ENCODE measurements at places on chromosomes 1 and 21. TPM values are rescaled to one million over a fixed set of nuclear protein-coding genes. Genes with fewer than 3 reads are reported as not detected.

DNA sequence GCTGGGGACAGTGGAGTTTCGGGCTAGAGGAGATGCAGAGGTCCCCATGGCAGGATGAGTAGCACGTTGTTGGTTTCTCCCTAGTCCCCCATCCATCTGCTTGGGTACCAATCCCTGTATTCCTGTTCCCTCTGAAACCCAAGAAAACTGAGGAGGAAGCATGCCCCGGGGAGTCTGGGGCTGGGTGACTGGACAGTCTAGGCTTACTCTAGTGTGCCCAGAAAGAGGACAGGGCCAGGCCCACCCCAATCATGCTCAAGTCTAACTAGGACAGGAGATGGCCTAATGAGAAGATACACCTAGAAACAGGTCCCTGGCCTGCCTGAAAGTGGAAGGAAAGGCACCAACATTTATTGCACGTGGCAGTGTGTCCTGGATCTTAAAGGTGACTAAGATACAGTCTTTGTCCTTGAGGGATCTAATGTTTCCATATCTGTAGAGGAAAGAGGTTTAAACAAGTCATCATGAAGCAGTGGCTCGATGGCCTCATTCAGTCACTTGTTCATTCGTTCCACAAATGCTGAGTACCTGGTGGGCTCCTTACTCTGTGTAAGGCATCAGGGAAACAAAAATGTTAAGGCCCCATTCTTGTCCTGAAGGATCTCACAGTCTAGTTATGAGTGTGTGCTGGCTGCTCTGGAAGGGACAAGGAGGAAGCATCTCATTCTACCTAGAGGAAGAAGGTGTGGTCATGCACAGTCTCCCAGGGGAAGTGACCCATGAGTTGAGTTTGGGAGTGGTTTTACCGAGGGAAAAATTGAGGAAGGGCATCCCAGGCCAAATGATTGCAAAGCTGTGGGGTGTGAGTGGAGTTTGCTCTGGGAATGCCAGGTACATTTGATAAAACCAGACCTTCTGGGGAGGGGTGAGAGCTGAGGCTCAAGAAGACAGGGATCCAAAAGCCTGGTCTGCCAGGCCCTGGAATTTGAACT is 10.0 kb downstream of the CDK18 start:
- no peaks in the 10 kb centered on the region for H3K4me1 ChIP-seq
- no peaks in the 10 kb centered on the region for H3K27me3 ChIP-seq
- no peaks in the 10 kb centered on the region for H3K36me3 ChIP-seq
- H3K27ac ChIP-seq: no peak overlapping the region
- no peak for DNase-seq

GRCh38 chr1:153387785-153388184 is 3.1 kb downstream of the S100A8 start:
- no peak for DNase-seq
- H3K36me3 ChIP-seq: no peaks in the 10 kb centered on the region
- no peak overlapping the region for H3K4me3 ChIP-seq

- H3K27me3 ChIP-seq: no peaks in the 10 kb centered on the region
- H3K4me1 ChIP-seq: no peaks in the 10 kb centered on the region
- no peak overlapping the region for H3K27ac ChIP-seq
- no peaks in the 10 kb centered on the region for H3K36me3 ChIP-seq
Measured at GRCh38 chr1:4068076-4068475, 168.0 kb upstream of the C1orf174 start.

GBP3 gene
- 7.5 TPM for total RNA-seq

SDE2 gene
- total RNA-seq: 22.3 TPM

GRCh38 chr1:223421025-223421424 is 27.8 kb downstream of the CCDC185 start:
- no peak overlapping the region for H3K27ac ChIP-seq
- no peak for DNase-seq
- no peaks in the 10 kb centered on the region for H3K36me3 ChIP-seq

GRCh38 chr1:175367039-175367758 is 174.6 kb upstream of the KIAA0040 start:
- peaks cover 10% of the 10 kb centered on the region for H3K4me1 ChIP-seq
- DNase-seq: no peak
- H3K4me3 ChIP-seq: no peak overlapping the region
